NCI-H1092 treated with DMSO at 0.1 percent for 48 hours (cell line): ENCODE measurements at places on chromosomes 3 and 15.

GRCh38 chr15:35436422-35436821 is 109.5 kb downstream of the DPH6 start:
- DNase-seq: no peak

DNA sequence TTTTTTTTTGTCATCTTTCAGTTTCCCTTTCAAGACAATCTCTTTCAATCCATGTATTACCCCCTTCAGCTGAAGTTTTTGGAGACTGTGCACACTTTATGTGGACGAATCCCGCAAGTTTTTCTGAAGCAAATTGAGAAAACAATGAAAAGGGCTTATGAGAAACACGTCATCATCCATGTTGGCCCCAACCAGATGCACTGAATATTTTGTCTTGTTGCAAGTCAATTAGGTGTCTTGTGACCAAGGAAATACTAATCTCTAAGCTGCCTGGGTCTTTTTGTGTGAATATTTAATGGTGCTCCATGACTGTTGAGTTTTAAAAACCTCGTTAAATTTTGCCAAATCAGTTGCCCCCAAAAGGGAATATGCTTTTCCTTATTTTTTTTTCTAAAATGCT is 21.7 kb upstream of the PPP4R2 start:
- DNase-seq: no peak

- peak; percentile 85 for DNase-seq
Measured at GRCh38 chr3:33658991-33659848, 58.8 kb downstream of the CLASP2 start.

GRCh38 chr3:150905746-150906145 is 507 bp upstream of the MINDY4B start:
- DNase-seq: no peak

DNA sequence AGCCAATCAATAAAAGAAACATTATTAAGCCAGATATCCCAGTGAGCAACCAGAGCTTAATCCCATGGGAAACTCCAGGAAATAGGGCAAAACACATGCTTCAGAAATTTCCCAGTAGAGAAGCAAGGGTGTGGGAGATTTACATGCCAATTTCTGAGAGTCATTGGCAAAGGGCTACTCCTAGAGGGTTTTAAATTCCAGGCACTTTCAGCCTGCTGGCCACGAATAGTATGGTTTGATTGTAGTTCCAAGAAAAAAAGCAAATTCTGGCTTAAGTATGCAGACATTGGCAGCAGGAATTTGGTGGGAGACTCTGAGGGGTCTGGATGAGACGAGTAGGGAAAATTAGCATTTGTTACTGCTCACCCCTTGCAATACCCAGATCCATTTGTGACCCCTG is 402.1 kb upstream of the SUCLG2 start:
- DNase-seq: no peak

DNA sequence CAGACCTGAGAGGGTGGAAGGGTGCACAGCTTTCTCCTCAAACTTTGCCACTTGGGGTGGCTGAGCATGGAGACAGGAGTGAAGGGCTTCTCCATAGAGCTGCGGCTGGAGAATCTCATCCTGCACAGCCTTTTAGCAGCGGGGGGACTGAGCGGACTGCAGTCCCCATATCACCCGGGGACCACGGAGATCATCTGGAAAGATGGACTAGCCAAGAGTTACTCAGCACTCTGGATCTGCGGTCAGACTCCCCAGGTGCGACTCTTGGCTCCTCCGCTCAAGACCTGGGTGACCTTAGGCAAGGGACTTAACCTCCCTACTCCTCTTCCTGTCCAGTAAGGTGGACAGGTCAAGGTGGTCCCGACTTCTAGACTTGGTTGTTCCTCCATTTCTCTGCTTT is 125.8 kb upstream of the MEF2A start:
- no peak for DNase-seq

DNA sequence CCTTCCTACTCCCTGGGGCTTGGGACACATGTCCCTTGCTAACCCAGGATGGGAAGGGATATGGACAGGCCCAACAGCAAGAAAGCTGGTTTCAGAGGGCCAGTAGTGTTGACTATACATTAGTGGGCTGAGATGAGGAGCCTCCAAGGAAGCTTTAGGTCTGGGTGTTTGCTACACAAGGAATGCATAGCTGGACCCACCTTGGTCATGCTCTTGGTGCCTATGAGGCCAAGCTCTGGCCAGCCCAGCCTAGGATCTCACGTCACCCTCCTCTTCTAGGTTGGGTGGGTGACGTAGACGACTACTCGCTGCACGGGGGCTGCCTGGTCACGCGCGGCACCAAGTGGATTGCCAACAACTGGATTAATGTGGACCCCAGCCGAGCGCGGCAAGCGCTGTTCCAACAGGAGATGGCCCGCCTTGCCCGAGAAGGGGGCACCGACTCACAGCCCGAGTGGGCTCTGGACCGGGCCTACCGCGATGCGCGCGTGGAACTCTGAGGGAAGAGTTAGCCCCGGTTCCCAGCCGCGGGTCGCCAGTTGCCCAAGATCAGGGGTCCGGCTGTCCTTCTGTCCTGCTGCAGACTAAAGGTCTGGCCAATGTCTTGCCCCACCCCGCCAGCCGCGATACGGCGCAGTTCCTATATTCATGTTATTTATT is 653 bp upstream of the WDR6 start:
- no peak for DNase-seq

- no peak for DNase-seq
Measured at GRCh38 chr3:12286927-12287726, 1.7 kb upstream of the PPARG start.

DNA sequence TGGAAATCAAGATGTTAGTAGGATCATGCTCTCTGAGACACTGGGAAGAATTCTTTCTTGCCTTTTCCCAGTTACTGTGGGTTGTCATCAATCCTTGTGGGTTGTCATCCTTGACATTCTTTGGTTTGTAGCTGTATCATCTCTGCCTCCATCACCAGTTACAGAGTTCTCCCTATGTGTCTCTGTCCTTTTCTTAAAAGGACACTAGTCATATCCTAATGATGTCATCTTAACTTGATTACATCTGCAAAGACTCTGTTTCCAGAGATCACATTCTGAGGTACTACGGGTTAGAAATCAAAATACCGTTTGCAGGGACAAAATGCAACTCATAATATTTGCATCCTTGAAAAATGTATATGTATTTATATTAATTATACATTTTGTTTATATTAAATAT is 500.4 kb downstream of the ZBBX start:
- DNase-seq: no peak

- DNase-seq: no peak
Measured at GRCh38 chr3:156390846-156391245, 164.1 kb downstream of the SSR3 start.

DNA sequence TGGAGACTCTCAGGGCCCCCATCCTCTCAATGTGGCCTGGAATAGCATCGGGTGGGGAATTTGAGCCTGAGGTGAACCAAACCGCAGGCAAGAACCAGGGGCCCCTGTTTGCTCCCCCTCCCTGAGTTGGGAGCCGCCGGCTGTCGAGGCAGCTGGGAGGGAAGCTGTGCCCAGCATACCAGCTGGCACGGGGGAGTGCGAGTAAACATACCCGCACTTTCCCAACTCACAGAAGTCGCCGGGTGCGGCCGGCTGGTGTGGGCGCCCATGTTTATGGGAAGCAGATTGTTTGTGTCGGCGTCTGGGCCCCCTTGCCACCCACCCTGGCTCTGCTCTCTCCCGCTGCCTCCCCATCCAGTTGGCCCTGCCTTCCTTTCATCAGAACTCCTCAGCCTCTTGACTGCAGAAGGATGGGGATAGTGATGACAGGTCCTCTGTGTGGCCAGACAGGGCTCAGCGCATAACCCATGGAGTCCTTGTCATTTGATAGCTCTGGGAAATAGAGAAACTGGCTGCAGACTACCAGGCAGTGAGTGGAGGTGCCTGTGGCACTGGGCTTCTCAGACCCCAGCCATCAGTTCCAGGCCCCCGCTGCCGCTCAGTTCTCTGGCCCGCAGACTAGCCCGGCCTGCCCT is 60.4 kb downstream of the CACNA2D2 start:
- peak; percentile 66 for DNase-seq

DNA sequence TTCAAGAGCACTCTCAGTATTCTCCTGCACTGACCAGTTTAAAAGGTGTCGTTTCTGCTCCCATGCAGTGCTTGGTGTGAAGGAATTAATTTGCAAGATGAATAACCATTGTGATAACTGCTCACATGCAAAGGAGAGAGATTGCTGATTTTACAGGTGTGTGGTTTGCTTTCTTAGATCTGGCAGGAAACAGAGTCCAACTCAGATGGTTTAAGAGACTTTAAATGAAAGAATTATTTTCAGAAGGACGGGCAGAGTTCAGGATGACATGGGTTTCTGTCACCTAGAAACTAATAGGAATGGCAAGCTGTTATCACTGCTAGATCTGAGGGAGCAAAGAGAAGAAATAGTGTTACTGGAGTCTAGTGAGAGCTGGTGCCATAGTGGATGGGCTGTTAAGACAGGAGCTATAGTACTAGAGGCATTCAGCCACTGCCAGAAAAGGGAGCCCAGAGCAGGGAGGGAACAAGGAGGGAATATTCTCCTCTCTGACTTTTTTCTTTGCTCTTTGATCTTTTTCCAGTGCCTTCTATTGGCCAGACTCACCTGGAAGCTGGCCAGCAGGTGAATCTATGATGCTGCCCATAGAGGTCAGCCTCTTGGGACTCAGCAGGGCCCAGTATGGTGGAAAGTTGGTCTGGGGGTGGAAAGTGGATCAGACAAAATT is 14.9 kb downstream of the ATXN7 start:
- DNase-seq: no peak

GRCh38 chr15:40739854-40740253 is 15.2 kb downstream of the RMDN3 start:
- DNase-seq: no peak

- no peak for DNase-seq
Measured at GRCh38 chr3:16999161-16999560, 114.4 kb downstream of the PLCL2 start.

- DNase-seq: no peak
Measured at GRCh38 chr15:50685191-50685975, 1.2 kb downstream of the TRPM7 start.

- no peak for DNase-seq
Measured at GRCh38 chr15:66190746-66191145, 62.8 kb downstream of the MEGF11 start.

- DNase-seq: no peak
Measured at GRCh38 chr3:70744536-70744935, 432.1 kb upstream of the MDFIC2 start.

GRCh38 chr3:52939600-52939999 is 42.3 kb upstream of the STIMATE start:
- no peak for DNase-seq

- no peak for DNase-seq
Measured at GRCh38 chr15:33492434-33493052, 181.8 kb downstream of the RYR3 start.

DNA sequence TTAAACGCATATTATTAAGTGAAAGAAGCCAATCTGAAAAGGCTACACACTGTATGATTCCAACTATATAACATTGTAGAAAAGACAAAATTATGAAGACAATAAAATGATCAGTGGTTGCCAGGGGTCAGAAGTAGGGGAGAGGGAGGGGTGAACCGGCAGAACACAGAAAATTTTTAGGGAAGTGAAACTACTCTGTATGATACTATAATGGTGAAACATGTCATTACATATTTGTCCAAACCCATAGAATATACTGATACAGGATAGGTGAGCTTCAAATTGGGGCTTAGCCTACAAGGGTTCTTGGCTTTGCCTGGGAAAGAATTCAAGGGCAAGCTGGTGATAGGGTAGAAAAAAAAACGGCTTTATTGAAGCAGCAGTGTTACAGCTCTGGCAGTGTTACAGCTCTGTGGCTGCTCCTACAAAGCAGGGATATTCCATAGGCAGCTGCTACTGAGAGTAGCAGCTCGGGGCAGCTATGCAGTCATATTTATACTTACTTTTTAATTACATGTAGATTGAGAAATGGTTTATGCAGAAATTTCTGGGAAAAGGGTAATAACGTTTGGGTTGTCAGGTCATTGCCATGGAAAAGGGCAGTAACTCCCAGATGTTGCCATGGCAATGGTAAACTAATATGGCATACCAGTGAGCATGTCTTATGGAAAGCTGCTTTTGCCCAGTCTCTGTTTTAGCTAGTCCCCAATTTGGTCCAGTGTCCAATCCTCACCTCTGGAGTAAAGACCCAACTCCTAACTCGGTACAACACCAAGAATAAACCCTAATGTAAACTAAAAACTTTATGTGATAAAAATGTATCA is 125.1 kb upstream of the SLC25A36 start:
- no peak for DNase-seq

GRCh38 chr3:136708333-136708985 is 43.7 kb downstream of the STAG1 start:
- DNase-seq: no peak

DNA sequence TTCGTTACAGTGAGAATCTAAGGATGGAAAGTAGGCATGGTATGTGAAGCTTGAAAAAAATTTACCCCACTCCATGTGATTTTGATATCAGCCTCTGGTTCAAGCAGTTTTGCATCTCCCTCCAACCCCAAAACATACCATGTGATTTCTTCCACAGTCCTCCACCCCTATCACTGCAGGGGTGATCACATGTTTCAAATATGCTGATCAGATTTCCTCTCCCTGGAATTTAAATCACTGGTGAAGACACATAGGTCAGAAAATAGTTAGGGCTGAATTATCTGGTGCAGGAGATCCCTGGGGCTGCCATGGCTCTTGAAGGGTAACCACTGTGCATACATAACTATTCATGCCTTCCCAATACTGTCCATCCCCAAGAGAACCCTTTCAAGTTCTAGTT is 119.7 kb upstream of the THRB start:
- DNase-seq: no peak

DNA sequence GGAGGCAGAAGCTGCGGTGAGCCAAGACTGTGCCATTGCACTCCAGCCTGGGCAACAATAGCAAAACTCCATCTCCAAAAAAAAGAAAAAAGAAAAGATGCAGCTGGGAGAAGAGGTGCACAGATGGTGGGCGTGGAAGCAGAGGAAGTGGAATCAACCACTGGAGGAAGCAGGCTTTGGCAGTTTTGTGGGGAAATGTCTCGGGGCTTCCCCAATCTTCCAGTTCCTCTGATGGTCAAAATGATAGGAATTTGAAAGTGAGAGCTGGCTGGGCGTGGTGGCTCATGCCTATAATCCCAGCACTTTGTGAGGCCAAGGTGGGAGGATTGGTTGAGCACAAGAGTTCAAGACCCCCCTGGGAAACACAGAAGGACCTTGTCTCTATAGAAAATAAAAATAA is 48.1 kb upstream of the SMAD3 start:
- DNase-seq: no peak

DNA sequence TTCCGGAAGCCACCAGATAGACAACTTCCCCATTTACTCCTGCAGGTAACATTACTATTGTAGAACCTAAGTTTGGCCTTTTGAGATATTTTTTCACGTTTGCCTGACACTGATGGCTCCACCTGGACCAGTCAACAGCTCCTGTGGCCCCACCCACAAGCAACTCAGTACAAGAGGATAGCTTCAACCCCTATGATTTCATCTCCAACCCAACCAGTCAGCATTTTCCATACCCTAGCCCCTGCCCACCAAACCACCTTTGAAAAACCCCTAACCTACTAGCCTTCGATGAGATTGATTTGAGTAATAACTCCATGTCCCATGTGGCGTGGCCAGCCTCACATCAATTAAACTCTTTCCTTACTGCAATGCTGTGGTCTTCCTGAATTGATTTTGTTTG is 950 bp upstream of the EHHADH start:
- DNase-seq: no peak

- no peak for DNase-seq
Measured at GRCh38 chr15:56077081-56077480, 83.7 kb upstream of the NEDD4 start.

GRCh38 chr3:111769992-111770352 is 89.1 kb upstream of the PHLDB2 start:
- DNase-seq: no peak
